CMK (cell line): ENCODE measurements at places on chromosomes 12 and 14.

- DNase-seq, result no peak
Measured at GRCh38 chr12:85985996-85986395, 111.9 kb downstream of the NTS start.

DNA sequence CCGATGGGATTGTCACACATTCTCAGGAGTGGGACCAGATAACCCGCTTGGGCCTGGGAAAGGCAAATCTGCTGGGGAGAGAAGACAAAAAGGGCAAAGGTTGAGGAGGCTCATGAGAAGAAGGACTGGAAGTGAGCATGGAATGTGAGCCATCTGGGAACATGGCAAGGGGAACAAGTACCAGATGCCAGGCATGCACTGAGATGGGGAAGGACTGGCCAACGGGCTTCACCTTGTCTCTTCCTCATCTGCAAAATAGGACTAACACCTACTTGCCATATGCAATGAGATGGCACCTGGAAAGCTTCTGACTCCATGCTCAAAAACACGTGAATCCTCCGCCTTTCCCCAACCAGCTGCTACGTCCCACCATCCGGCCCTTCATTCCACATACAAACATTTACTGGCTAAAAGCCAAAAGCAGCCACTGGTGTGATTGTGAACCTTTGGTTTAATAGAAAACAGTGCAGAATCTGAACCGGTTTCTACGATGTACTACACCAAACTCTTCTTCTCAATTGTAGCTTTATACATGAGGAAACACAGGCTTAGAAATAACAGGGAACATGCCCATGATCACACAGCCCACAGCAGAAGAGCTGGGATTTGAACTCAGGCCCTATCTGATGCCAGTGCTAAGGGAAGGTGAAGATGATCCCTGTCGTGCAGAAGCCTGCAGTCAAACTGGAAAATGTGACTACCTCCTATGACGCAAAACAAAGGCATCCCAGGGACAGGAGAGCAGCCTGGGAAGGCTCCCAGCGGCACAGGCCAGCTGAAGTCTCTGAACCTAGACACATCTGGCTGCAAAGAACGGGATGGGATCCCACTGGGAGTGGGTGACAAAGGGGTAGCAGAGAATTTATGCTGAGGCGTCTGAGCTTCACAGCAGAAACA is 112.1 kb downstream of the TTC7B start:
- no peak for DNase-seq

- no peak for DNase-seq
Measured at GRCh38 chr14:58540749-58541632, 96.8 kb upstream of the DACT1 start.

- DNase-seq, result no peak
Measured at GRCh38 chr12:75455839-75456238, 24.7 kb upstream of the GLIPR1 start.

DNA sequence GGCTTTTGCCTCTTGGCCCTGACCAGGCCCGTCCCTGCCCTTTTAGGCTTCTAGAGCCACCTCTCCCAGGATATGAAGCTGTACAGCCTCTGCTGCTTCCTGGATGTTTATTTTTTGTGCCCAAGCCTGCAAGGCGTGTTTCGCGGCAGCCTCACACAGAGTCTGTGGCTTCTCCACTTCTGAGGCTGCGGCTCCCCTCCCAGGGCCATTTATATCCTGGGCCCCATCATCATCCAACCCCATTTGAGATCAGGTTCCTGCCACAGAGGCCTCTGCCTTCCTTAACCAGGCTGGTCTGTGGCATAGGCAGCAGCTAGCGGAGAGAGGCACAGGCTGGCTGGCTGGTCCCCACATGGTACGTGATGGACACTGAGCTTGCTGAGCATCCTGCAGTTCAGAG is 114.1 kb upstream of the PWP1 start:
- DNase-seq, result no peak

- DNase-seq, result peak; percentile 2
Measured at GRCh38 chr14:47917344-47917954, 242.0 kb upstream of the MDGA2 start.

DNA sequence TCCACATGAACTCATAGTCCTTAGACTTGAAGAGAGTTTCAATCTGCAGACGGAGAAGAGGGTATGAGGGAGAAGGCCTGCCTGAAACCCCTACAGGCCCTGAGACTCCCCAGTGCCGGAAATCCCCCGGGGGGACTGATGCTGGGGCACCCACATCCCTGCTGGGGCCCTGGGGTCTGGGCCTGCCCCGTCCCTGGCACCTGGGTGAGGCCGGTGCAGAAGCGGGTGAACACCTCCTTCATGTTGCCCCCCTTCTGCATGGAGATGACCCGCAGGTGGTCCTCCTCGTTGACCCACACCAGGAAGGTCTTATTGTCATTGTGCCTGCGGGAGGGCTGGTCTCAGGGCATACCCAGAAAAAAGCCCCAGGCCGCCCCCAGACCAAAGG is 2.4 kb downstream of the CKB start:
- DNase-seq, result no peak

GRCh38 chr12:78143717-78144116 is 313.0 kb downstream of the NAV3 start:
- DNase-seq, result no peak

DNA sequence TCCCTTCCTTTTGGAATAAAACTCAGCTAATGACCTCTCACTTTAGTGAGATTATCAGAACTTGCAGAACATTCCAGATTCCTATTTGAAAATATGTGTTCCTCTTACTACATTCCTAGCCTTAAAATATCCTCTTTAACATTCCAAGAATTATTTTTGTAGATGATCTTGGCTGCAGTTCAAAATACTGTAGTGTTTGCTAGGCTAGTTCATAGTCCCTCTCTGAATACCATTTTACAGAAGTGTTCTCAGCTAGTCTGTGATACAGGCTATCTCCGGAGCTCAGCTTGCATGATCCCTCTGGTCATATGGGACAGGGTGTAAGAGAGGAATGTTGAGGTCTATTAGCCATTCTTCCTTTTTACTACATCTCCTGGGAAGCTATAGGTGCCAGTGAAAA is 17.6 kb upstream of the GPR33 start:
- no peak for DNase-seq

DNA sequence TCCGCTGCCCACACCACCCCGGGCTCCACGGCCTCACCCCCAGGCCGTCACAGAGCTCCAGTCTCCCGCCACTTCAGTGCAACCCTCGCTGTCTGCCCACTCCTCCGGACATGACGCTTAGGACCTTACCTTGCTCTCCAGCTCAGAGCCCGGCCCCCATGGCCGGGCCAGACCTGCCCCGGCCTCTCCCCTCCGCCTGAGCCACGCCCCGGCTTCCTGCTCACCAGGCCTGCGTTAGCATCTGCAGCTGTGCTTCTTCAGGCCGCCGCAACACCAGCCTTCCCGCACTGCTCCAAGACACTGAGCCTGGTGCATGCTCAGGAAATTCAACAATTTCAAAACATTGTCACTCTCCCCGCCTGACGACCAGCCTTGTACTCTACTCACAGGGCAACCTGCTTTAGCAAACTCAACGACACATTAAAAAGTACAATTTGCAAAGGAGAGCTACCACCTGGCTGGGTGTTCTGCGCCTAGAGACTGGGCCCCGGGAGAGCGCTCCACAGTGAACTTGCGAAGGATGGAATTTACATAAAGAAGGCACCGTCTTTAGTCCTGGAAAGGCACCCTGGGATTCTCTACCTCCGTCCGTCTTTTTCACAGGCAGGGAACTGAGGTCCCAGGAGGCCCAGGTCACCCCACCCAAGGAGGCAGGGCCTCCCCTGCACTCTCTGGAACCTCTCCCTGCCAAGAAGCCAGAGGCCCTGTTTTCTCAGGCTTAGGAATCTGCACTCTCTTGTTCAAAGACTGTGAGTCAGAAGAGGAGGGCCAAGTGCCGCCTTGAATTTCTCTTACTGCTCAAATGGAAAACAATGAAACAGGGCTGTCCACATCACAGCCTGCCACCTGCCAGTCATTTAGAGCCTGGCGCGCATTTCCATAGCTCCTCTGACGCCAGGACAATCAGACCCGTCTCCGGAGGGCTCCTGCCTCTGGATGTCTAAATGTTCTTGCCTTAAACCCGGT is 51.3 kb downstream of the STX2 start:
- no peak for DNase-seq

DNA sequence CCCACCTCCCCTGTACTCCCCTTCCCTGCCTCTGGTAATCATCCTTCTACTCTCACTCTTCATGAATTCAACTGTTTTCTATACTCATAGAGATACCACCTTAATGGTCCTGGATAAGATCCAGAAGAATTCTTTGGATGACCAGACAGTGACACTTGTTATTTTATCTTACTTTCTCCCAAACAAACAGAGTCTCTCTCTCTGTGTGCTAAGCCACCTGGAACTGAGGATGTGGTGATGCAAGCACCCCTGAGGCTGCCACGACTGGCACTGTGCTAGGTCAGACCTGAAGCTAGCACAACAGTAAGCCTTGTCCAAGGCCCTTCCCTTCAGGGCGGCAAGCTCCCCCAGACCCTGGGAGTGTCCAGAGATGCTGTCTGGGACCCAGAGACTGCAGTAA is 250.2 kb downstream of the C12orf50 start:
- DNase-seq, result no peak

DNA sequence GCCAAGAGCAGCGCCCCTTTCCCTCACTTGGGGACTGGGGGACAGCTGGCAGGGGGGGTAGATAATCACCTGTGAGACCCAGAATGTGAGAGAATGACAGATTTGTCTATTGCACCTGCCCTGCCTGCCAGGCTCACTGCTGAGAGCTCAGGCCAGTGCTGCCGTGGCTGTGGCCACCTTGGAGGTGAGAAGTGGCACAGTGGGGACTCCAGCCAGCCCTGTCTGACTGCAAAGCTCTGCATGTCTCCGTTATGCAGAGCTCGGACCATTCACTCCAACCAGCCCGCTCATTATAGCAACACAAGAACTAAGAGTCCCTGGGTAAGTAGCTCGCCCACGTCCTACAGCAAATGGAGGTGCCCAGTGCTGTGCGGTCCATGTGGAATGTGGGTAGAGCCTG is 88.8 kb downstream of the DICER1 start:
- DNase-seq, result no peak

DNA sequence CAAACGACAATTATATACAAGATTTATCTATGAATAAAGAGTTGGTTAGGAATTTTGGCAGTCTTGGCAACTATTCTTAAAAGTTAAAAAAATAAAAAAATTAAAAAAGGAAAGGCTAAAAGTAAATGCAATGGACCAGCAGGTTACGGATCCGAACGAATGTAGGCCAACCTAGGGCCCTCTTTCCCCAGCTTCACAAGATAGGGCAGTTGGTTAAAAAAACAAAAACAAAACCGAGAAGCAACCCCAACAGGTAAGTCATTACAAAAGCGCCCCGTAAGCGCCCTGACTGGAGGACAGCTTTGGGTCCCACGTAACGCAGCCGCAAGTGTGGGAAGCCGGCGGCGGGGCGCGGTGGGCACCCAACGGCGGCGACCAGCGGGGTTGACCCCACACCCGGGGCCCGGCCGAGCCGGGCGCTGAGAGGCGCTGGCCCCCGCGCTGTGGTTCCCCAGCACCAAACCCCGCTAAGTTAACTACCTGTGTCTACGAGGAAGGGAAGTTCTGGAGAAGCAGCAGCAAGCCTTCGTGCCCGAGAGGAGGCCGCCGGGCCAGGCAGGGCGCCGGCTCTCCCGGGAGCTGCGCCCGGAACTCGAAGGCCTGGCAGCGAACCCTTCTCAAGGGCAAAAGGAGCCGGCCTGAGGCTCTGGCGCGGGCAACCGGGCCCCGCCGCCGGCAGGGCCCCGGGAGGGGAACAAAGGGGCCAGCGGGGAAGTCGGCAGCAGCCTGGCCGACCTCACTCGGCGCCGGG is 882 bp downstream of the HECTD1 start:
- DNase-seq, result no peak

- no peak for DNase-seq
Measured at GRCh38 chr12:57152639-57153038, 5.2 kb upstream of the LRP1-AS start.

- no peak for DNase-seq
Measured at GRCh38 chr12:131418884-131419283, 292.0 kb upstream of the SFSWAP start.

DNA sequence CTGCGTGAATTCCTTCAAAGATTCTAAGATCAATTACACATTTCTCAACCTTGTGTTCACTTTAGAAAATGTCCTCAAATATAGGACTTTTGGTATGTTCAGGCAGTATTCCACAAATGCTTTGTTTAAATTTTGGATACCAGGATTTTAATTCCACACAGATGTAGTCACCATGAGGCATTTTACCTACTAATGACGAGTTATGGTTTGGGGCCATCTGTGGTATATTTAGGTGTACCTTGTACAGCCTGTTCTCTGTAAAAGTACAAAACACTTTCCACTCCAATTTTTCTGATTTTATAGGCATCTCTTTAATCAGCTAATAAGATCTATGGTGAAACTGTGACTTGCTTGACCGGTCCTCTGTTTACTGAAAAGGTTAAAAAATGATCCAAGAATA is 275.7 kb upstream of the PRICKLE1 start:
- no peak for DNase-seq

GRCh38 chr14:93996130-93996695 is 888 bp upstream of the CCDC197 start:
- DNase-seq, result no peak

DNA sequence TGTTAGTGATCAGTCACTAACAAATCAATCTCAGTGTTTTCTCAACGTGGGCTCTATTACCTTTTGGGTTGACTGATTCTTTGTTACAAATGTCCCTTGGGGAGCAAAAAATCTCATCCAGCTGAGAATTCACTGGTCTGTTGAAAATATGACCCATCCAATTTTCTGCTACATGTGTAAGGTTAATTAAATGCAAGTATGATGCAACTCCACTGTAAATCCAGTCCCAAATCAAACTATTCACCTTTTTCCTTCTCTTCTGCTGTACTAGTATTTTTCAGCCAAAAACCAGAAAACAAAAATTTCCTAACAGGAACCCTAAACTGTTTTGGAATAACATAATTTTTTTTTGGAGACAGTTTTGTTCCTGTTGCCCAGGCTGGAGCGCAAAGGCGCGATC is 2.2 kb downstream of the ERH start:
- DNase-seq, result no peak

DNA sequence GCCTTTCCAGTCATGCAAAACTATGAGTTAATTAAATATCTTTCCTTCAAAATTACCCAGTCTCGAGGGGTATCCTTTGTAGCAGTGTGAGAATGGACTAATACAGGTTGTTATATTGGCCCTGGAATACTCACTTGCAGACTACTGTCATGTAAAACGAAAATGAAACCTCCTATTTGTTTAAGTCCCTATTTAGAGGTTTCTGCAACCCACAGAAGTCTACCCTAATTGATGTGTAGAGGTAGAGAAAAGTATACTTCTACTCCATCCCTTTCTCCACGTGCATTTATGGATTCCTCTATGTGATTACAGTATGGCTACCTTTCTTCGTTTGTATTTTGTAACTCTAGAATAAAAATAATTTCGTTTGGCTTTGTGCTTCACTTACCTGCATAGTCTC is 371.1 kb downstream of the FSCB start:
- DNase-seq, result no peak

GRCh38 chr12:56348776-56349175 is 10.1 kb downstream of the IL23A start:
- no peak for DNase-seq

DNA sequence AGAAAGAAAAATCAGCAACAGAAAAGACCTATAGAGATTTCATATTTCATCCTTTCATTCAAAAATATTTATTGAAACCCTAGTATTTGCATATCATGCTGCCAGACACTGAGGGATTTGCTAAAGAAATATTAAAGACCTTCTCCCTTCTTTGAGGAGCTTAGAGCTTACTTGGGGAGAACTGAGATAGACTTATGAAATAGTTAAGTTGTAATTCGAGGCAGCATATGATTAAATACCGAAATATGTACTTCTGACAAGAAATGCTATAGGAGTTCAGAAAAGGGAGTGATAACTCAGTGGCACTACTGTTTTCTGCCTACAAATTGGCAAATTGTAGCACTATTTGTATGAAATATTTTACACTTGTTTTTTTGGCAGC is 59.1 kb downstream of the PLXNC1 start:
- DNase-seq, result no peak

- DNase-seq, result no peak
Measured at GRCh38 chr12:93589081-93589480, 16.6 kb downstream of the SOCS2 start.
